ENCODE measurements at places on chromosomes 12 and 14. TPM values are rescaled to one million over a fixed set of nuclear protein-coding genes. Genes with fewer than 3 reads are reported as not detected.

Gene SAMD15
- 6.2 TPM for total RNA-seq

Gene GMFB
- 98.8 TPM for total RNA-seq

Gene WSCD2
- total RNA-seq, result 0.36 TPM

Gene LRRC43
- 2.9 TPM for total RNA-seq

Gene MTRFR
- total RNA-seq, result 10.9 TPM

Gene NRXN3
- total RNA-seq, result 1.8 TPM

Gene OR6C1
- not detected for total RNA-seq

Gene CLEC14A
- total RNA-seq, result 0.29 TPM

Gene FGF6
- total RNA-seq, result not detected

Gene NELL2
- not detected for total RNA-seq

Gene SLC38A4
- 1.2 TPM for total RNA-seq

All from osteoblast (primary cell).